Kidney (tissue), 22 donors: ENCODE measurements at places on chromosomes 16 and 17.
A peak's percentile ranks its signal among the peaks of the same experiment; 100 is the strongest.

DNA sequence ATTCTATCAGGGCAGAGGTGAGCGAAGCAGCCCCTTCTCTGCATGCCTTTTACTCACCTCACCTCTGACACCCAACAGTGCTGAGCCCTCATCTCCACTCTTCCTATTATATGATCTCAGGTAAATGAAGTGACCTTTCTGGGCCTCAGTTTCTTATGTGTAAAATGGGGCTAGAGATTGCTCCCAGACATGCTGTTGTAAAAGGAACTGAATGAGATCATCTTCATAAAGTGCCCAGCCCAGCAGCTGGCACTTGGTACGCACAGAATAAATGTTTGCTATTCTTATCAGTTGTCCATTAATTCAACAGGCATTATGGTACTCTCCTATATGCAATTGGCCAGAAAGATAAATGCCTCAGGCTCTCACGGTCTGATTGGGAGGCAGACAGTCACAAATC, 4.5 kb upstream of the GALK1 start:
- no peak for DNase-seq

- DNase-seq: peak; percentile 10
Measured at GRCh38 chr16:53546988-53547391, 44.0 kb upstream of the AKTIP start.

DNA sequence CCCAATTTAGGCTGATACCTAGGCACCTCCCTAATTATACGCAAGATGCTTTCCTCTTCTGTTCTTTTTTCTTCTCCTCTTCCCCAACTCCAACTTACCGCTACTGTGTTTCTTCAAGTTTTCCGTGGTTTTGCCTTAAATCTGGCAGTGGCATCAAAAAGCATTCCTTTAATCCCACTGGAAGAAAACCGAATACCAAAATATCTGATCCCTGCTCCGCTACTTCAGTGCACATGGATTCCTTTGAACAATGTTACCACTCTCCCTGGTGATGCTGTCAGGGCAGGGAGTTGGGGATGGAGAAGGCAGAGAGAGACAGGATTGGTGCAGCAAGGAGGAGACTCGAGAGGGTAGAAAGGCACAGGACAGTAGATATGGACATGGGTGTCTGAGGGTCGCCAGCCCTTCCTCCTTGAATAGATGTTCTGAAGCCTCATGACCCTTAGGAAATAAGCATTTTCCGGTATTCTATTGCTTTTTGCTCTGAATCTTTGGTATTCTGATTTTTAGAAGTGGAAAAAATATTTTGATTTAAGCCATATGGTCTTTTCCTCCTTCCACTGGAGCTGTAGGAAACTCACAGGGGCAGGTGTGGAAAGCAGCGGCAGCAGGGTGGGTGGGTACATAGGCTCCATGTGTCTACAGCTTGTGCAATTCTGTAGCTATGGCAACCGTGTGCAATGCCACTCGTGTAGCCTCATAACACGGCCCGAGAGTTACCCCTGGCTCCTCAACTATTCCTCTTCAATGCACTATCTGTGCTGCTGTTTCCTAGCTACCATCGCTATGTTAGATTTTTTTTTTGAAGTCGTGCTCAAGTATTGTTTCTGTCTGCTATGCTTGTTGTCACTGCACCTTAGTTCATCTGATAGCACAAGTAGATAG, 32.3 kb upstream of the TANC2 start:
- no peak for DNase-seq

- no peak for DNase-seq
Measured at GRCh38 chr17:34399725-34400124, 36.7 kb upstream of the CCL1 start.

DNA sequence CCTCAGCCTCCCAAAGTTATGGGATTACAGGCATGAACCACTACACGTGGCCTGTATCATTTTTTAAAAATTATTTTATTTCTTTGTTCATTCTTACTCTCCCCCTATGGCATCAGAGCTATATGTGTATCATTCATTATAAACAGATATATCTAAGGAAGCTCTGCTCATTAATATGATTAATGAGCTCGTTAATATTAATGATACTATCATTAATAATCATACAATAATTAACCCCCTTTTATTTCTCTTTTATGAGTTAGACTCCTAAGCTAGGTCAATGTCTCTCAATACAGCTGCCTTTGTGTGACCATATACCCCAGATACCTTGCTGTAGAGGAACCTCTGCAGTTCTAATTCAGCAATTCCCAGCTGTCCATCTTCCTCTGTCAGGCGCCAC, 4.5 kb upstream of the RSKR start:
- no peak for DNase-seq

GRCh38 chr16:58339452-58339981, 44.7 kb upstream of the PRSS54 start:
- DNase-seq: peak; percentile 40

DNA sequence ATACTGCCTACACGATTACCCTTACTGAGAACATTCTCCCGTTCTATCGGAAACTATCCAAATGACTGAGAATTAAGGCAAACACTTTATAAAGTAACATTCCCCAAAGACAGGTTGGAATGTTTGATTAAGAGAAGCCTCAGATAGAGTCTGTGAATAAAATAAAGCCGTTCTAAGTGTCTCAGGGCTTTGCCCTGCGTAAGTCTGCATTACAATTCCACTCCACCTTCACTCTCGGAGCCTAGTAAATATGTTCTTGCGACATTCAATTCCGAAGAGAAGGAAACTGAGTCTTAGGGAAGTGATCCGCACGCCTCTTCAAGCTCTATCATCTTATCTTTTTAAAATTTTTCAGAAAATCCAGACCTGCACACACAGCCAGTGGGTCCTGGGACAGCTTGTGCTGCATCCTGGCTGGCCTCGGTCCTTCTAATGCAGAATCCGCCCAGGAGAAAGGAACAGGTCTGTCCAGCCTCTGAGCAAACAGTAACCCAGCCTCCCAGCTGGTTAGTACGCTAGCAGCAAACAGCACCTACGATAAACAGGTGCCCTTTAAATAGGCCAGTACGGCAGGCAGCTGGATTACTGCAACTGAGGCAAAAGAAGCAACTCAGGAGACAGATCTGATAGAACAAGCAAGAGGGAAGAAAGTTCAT, 254.1 kb upstream of the IRX3 start:
- DNase-seq: no peak
